GM13977 (cell line): ENCODE measurements at places on chromosomes 7 and 10.

DNA sequence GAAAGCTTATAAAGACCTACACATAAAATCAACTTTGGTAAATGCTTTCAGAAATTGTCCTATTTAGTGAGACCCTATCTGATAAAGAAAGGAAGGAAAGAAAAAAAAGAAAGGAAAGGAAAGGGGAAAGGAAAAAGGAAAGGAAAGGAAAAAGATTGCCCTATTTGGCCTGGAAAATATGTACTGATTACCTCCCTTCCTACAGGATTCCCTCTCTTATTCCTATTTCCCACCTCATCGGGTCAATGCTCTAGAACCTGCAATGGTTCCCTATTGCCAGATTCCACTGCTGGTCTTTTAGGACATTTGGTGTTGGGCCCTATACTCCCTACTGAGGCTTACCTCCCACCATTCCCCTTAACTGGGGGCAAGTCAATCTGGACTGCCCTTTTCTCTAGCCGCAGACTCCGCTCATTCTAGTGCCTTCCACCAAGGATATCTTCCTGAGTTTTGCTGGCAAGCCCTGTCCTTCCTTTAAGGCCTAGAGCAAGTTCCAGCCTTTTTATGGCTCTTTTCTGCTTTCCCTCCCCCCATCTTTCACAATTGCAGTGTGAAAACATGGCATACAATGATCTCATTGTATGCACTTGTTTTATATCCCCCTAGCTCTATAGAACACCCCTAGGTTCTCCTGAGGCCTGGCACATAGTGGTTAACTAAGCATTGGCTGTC, 4.4 kb downstream of the DDIT4 start:
- no peak for DNase-seq

- DNase-seq, result no peak
These were observed 7.6 kb upstream of the NFE2L3 start for GRCh38 chr7:26144184-26145080.

DNA sequence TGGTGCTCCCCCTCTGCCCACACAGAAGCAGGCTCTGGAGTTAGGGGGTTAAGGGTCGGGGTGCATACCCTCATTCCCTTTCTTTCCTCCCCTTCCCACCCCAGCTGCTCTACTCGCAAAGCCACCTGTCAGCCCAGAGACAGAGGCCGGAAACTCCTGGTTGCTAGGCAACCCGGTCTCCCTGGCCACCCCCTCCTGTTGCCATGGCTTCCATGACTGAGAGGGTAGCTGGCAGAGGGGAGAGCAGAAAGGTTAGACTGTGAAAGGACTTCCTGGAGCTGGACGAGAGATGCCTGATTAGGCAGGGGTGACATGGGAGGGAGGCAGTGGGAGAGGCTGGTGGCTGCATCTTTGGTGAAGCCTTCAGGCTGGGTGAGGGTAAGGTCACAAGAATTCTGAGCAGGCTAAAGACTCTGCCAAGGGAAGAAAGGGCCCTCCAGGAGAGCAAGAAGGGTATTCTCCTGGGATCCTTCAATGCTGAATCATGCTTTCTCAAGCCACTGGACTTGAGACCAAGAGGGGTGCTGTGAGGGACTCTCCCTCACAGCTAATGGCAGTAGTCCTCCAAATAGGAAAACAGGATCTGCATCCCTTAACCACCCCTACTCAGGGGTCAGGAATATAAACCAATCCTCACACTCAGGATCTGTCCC, 5.4 kb downstream of the PSD start:
- peak; percentile 83 for DNase-seq

DNA sequence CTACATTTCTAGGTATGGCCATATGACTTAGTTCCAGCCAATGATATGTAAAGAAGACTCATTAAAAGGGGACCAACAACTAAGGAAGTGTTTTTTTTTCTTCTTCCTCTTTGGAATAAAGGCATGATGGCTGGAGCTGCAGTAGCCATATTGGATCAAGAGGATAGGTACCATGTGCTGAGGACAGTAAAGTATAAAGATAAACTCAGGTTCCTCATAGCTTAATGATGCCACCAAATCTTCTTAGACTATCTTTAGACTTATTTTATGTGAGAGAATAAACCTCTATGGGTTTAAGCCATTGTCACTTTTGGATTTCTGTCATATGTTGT, 85.3 kb downstream of the ANLN start:
- DNase-seq, result no peak

- no peak for DNase-seq
These were observed 26.5 kb downstream of the KIAA1217 start for GRCh38 chr10:24235471-24235870.

DNA sequence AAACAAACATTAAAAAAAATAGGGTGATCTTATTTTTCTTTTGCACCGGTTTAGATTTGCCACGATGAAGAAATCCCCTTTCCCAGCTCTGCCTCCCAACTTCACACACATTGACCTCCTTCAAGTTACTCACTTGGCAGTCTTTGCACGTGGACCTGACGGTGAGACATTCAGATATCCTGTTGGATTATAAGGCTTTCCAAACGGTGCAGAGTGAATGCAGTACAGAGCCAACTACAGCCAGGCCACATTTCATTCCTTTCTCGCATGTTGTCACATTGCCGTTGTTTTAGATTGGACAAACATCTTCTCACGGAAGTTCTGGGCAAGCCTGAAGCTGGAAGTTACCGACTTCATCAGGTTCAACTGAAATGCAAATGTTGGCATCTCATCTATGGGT, 159.2 kb downstream of the HDAC9 start:
- no peak for DNase-seq

- DNase-seq, result no peak
These were observed 4.1 kb downstream of the ACBD7 start for GRCh38 chr10:15084502-15084922.

DNA sequence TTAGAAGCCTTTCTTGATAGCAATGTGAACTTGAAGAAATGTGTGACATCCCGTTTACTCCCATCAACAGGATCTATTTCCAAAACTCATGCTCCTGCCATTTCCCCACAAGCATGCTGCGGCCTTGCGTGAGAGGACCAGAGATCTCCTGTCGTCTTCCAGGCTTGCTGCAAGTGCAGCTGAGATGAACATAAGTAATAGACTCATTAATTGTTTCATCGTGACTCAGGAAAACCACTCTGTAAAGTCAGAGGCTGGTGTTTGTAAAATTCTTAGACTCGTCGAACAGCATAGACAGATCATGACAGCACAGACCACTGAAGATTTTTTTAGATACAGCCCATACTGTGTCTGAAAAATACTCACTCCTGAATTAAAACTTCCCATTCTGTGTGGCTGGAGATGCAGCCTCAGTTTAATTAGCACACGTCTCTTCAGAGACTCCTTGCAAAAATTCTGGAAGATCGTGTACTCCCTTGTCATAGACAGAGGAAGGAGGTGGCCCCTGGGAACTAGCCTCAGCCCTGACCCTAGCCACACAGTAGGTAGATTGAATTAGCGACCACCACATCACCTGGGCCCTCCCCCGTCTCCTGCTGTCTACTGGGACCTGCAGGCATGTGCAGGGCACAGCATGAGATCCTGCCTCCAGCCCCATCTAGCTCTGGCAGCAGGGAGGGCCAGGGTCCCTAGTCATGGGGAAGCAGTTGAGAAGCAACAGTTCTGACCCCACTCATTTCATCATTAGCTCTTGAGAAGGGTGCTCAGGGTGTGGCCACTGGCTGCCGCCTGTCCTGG, 226.0 kb downstream of the CELF2 start:
- DNase-seq, result no peak

- no peak for DNase-seq
These were observed 33.9 kb downstream of the SHH start for GRCh38 chr7:155778349-155778748.

GRCh38 chr10:101619983-101620382, 31.9 kb downstream of the DPCD start:
- DNase-seq, result no peak

GRCh38 chr7:151411551-151411950, 1.7 kb upstream of the WDR86 start:
- DNase-seq, result no peak

DNA sequence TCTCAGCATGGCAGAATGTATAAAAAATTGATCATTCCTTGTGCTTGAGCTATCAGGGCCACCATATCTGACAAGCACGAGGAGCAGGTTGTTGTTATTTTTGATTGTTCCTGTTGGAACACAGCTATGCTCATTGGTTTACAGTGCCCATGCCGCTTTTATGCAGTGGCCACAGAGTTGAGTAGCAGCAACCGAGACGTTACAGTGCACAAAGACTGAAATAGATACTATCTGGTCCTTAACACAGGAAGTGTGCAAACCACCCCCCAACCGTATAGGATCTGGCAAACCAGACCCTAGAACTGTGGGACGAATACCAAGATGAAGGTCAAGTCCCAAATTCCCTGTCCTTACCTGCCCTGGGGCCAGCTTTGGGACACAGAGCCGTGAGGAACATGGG, 216.6 kb downstream of the KLF6 start:
- DNase-seq, result no peak

GRCh38 chr7:18458830-18459229, 36.7 kb upstream of the HDAC9 start:
- DNase-seq, result no peak

DNA sequence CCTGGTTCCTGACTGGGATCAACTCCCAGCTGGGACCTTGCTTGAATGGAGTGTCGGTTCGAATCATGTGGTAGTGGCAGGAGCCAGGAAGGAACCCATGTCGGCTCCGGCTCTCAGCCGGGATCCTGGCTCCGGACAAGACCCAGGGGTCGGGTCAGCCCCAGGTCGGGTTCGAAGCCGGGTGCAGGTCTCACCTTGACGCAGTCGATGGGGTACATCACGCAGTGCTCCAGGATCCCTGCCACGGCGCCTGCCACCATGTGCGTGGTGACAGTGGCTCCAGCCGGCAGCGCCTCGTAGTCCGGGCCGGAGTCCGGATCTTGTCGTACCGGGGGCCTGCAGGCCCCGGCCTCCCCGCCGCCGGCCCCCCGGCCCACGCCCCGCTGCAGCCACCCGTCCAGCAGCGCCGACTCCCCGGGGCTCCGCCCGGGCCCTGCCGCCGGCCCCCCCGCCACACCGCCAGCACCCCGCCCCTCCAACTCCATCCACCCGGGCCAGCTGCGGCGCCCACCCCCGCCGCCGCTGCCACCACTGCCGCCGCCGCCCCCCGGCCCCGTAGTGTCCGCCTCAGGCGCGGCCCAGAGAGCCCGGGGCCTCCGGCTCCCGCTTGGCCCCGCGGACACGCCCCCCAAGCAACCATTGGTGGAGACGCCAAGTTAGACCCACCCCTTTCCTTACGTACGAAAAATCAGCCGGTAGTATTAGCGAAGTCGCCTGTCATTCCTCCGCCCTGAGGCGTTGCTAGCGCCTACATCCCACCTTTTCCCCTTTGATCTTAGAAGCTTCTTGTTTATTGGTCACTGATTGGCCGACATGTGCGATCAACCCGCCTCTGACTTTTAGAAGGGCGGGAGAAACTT, at the start of gene SLC25A28:
Gene SLC25A28 (minus strand): TSS at position 589 of the 860 bp plus-strand sequence. CDS start 104 bp downstream, at position 485.
- DNase-seq, result no peak

DNA sequence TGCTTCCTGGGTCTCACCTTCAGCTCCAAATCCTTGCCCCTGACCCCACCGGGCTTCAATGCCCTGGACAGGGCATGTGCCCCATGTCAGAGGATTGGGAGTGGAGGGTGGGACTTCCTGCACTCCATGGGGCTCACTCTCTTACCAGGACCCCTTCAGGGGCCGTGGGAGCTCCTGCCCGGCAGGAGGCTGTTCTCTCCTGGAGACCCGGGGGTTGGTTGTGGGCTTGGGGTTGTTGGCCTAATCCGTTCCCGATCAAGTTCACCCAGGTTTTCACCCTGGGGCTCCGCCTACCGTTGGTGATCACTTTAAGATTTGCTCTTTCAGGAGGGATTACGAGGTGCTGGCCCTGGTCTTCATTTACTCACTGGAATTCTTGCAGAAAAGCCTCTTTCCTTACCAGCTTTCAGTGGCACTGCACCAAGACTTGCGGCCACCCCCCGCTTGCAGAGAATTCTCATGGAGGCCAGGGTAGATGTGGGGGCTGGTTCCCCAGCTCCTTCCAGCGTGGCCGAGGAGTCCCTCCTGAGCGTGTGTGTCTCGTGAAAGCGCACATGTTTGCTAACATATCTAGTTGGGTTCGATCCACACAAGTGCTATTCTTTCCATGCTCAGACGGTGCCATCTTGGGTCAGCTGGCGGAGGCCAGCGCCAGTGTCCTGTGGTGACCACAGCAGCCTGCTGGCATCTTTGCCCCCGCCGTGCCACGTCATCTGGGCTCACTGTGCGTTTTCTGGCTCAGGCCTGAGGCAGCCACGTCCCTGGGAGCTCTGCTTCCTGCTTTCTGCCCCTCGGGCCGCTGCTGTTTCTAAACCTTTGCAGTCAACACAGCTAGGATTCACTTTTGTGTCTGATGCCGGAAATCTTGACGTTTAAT, 15.6 kb downstream of the PWWP2B start:
- no peak for DNase-seq

DNA sequence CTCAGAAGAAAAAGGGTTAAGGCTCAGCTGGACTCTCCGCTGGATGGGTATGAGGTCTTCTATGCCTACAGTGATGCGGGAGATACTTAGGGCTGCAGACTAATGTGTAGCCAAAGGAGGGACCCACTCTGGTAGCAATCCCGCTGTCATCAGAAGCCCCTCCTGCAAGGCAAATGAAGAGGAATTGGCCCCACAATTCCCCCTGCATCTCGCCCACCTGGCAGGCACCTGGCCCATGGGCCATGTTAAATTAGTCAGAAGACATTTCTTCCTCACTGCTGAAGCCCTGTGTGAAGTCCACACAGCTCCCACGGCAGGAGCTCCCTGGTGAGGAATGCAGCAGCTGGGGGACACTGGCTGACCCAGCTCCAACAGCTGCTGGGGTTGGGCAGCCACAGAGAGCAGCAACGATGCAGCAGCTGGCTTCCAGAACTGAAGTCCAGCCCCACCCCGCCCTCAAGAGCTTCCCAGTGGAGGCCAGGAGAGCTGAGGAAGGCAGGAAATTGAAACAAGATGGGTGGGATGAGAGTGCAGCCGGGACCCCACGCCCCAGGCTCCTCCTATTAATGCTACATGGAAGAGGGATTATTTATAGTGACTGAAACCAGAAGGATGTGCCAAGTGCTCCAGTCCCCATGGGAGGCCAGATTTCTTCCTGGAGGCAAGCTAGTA, 5.5 kb downstream of the VSTM4 start:
- no peak for DNase-seq

- no peak for DNase-seq
These were observed 80.8 kb downstream of the CHST15 start for GRCh38 chr10:124012583-124012982.

DNA sequence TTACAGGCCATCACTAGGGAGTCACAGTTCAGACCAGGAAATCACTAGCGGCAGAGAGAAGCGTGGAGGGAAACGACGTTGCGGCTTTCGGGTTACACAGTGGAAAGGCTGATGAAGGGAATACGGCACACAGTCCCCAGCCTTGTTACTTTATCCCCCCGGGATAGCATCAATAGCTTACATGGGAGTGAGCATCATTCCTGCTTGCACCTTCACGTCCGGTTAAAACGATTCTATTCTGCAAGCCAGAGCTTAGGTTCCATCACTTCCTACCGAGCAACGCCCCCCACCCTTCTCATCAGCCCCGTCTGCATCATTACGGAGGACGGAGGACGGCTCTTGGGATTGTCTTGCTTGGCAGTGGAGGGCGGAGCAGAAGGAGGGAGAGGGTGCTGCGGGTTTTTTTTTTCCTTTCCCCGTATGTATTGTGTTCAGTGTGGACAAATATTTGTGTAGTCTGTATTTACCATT, 124.9 kb downstream of the CLEC2L start:
- DNase-seq, result no peak
